Articular chondrocyte of knee joint (primary cell): ENCODE measurements at places on chromosomes 11 and 22. TPM values are rescaled to one million over a fixed set of nuclear protein-coding genes. Genes with fewer than 3 reads are reported as not detected.

The DESI1 gene
- 22.1 and 22.5 TPM in 2 replicates for total RNA-seq

The FOLR2 gene
- not detected in 2 replicates for total RNA-seq

The FAM180B gene
- 0.11 and 0.26 TPM in 2 replicates for total RNA-seq

The FAM118B gene
- 25.2 and 28.8 TPM in 2 replicates for total RNA-seq

The BIK gene
- not detected in 2 replicates for total RNA-seq

The SLC17A6 gene
- not detected in 2 replicates for total RNA-seq

The PANX2 gene
- 0.11 and 0.26 TPM in 2 replicates for total RNA-seq

The TRIM48 gene
- total RNA-seq = not detected in 2 replicates

The UBQLNL gene
- total RNA-seq = 0.39 and 0.65 TPM in 2 replicates
